Activated naive CD8-positive, alpha-beta T cell treated with anti-CD3 and anti-CD28 coated beads, Interleukin-2, amount 10 ng/mL, durations not matched to agents 7 days and 5 days (primary cell): ENCODE measurements at places on chromosomes 16 and 17. TPM values are rescaled to one million over a fixed set of nuclear protein-coding genes. Genes with fewer than 3 reads are reported as not detected.

GRCh38 chr16:86665929-86666328 is 87.6 kb downstream of the FOXL1 start:
- no peak for DNase-seq

Gene SLC6A2
- not detected for total RNA-seq

DNA sequence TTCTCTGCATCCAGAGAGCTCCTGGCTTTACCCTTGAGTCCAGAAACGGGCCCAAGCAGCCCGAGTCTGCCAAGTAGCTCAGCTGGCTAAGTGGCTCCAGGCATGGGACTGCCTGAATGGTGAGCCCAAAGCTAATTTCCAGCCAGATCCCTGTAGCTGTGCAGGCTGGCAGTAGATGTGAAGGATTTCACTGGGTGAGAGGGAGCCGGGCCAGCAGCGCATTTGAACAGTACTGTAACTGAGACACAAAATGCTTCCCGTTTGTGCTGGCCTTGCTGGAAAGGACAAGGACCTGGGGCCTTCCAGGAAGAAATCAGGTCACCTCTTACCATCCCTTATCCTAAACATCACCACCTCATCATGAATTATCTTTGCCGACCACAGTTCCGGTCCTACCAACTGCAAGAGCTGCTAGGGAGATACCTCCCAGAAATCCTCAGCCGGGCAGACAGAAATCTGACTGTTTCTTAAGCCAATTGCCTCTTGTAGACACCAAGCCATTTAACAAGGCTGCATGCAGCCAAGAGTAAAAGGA is 3.7 kb downstream of the TIMP2 start:
- DNase-seq: no peak

DNA sequence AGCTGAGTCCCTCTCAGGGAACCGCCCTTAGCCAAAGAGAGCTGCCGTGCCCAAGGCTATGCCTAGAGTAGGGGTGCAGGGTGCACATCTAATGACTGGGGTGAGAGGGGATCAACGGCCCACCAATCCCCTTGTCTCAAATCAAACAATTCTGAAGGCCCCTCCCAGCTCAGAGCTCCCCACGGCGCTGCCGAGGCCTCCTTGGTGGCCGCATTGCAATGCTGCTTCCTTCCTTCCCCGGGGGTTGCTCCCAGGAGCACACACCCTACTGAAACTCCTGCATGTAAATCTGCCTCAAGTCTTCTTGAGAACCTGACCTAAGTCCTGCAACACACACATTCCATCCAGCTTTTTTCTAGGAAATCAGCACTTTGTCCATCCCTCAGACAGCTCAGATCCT is 80.6 kb upstream of the RCVRN start:
- no peak for DNase-seq
